ENCODE measurements at places on chromosomes 1 and 21. TPM values are rescaled to one million over a fixed set of nuclear protein-coding genes. Genes with fewer than 3 reads are reported as not detected.

Gene C1QTNF12
- 2.8 TPM for total RNA-seq

Gene ILDR2
- 9.2 TPM for total RNA-seq

DNA sequence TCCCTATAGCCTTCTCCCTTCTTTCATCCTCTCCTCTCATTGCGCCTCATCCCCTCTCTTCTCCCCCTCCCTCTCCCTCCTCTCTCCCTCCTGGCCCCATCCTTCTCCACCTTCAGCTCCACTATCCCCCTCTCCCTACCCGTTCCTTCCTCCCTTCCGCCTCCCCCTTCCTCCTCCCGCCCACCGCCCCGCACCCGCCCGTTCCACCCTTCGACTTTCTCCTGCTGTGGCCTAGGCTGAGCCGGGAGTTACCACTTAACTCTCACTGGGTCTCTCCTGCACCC lies 1.6 kb downstream of the NPR1 start:
- H3K27ac ChIP-seq = peak overlapping the region; percentile 82
- ATAC-seq = no peak
- peaks cover 25% of the 10 kb centered on the region for H3K27me3 ChIP-seq
- H3K4me3 ChIP-seq = peak overlapping the region; percentile 1

GRCh38 chr21:34619841-34620665 lies 5.1 kb upstream of the RCAN1 start:
- H3K36me3 ChIP-seq = no peaks in the 10 kb centered on the region
- no peak overlapping the region for H3K4me3 ChIP-seq
- no peak for ATAC-seq
- H3K27ac ChIP-seq = no peak overlapping the region
- no peaks in the 10 kb centered on the region for H3K27me3 ChIP-seq

DNA sequence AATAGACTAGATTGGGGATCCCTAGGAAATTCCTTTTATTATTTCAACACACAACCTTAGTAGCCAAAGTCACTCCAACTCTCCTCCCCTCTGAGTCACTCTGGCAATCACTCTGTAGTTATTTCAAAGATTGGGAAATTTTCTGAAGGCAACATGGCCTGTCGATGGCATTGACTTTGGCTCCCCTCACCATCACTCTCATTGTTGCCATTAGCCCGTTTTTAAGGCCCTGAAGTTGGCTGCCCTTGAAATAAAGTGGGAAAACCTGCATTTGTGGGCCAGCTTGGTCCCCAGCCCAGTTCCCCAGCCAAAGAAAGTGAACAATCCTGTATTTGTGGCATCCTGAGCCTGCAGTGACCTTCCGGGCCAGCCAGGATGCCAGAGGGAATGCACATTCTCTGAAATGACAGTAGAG lies 52.5 kb downstream of the CDC7 start:
- H3K27me3 ChIP-seq = no peaks in the 10 kb centered on the region
- no peaks in the 10 kb centered on the region for H3K4me1 ChIP-seq
- no peaks in the 10 kb centered on the region for H3K36me3 ChIP-seq
- no peak overlapping the region for H3K27ac ChIP-seq
- no peak overlapping the region for H3K4me3 ChIP-seq
- ATAC-seq = peak; percentile 80

DNA sequence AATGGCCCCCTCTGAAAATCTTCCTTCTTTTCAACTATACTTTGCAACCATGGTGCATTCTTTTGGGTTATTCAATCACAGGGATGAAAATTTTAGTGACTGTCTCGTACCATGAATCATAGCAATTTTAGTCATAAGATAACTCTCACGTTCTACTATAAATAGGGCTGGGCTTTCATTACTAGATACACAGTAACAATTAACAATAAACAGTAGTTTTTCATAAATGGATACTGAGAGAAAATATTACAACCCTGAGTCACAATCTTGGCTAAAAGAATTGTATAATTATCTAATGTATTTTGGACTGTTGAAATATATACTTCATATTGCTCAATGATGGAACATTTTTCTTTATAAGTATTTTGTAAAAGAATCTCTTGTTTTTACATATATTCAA lies 96.1 kb downstream of the TEX35 start:
- no peaks in the 10 kb centered on the region for H3K4me1 ChIP-seq
- no peak overlapping the region for H3K27ac ChIP-seq
- no peak overlapping the region for H3K4me3 ChIP-seq
- no peaks in the 10 kb centered on the region for H3K36me3 ChIP-seq
- peak; percentile 44 for ATAC-seq

DNA sequence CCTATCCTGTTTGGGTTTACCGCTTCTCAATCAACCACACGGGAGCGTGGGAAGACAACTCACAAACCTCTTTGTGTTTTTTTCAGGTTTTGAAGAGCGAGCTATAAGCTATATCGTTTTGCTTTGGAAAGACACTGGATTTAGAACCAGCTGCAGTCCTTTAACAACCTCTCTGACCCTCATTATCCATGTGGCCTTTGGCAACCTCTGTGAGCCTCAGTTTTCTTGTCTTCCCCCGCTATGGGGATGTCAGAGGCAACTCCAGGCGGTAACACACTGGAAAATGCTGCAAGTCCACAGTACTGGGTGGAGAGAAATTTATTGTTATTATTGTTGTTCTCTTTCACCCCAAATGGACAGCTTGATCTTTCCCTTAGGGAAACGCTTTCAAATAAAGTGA lies 100.0 kb downstream of the ETS2 start:
- H3K36me3 ChIP-seq = no peaks in the 10 kb centered on the region
- H3K4me1 ChIP-seq = peaks cover 12% of the 10 kb centered on the region
- H3K4me3 ChIP-seq = no peak overlapping the region
- peak overlapping the region; percentile 82 for H3K27ac ChIP-seq
- ATAC-seq = no peak

DNA sequence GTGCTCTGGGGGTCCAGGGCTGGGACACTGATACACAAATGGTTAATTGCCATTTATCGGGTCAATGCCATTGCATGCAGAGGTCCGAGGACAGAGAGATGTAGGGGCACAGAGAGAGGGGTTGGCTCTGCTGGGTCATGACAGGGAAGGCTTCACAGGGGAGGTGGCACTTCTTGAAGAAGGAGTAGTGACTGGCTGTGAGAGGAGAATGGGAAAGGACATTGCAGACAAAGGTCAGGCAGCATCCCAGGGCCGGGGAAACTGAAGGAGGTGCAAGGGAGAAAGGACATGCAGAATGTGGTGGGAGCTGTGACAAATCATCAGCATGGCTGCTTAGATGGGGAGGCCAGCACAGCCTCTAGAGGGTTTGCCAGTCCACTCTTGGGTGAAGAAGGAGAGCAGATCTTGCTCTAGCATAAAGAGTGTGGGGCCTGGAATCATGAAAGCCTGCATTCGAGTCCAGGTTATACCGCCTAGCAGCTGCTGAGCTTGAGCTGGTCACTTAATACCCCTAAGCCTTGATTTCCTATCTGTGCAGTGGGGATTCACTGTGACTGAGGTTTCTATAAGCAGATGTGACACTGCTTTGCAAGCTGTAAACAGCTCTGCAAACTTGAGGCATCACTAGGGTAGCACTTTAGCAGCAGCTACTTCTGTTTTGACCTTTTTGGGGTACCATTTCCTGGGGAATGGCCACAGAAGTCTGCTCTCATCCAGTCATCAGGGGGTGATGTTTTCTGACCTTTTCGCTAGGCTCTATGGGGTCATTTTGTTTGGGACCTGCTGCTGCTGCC lies 59.2 kb upstream of the EPS8L3 start:
- H3K27ac ChIP-seq = peak overlapping the region; percentile 63
- no peaks in the 10 kb centered on the region for H3K27me3 ChIP-seq
- no peak for ATAC-seq
- H3K36me3 ChIP-seq = no peaks in the 10 kb centered on the region
- H3K4me3 ChIP-seq = no peak overlapping the region

- no peaks in the 10 kb centered on the region for H3K4me1 ChIP-seq
- no peak overlapping the region for H3K27ac ChIP-seq
- no peak overlapping the region for H3K4me3 ChIP-seq
- no peaks in the 10 kb centered on the region for H3K36me3 ChIP-seq
- H3K27me3 ChIP-seq = peaks cover 83% of the 10 kb centered on the region
Observed at GRCh38 chr1:165345502-165345901, 11.0 kb downstream of the LMX1A start.

Gene CDK18
- 6.1 TPM for total RNA-seq

Gene GNG4
- 0.40 TPM for total RNA-seq

GRCh38 chr1:173062150-173062938 lies 11.6 kb upstream of the TNFSF18 start:
- no peak overlapping the region for H3K27ac ChIP-seq
- ATAC-seq = no peak
- no peaks in the 10 kb centered on the region for H3K27me3 ChIP-seq

Gene TMIGD3
- 14.1 TPM for total RNA-seq

Gene CYP4A11
- total RNA-seq = not detected
